ENCODE measurements at places on chromosomes 6 and 20.

DNA sequence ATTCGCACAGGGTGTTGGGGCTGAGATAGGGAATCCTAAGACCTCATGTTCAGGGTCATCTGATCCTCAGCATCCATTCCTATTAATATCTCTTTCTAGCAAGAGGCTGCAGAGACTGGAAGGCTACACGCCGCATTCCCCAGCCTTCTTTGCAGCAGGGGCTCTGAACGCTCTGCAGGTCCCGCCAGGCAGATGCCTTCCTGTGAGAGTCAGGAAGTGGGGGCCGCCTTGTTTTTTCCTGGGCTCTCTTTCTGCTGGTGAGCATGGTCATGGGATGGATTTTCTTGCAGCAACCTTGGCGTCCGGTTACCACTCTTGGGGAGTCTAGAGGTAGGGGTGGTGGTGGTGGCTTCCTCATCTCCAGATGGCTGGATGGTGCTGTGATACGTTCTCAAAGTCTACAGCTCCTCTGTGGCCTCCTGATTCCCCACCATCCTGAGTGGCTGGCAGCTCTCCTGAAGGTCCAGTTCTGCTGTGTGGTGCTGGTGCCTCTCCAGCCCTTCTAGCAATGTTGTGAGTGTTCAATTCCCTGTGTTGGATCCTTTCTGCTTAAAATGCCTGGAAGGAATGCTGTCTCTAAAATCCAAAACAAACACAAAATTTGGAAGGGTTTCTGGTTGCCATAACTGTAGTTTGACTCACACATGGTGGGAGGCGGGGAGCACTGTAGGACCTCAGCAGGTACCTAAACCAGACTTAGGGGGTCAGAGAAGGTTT lies 111.9 kb downstream of the CEBPB start:
- DNase-seq, result no peak

GRCh38 chr20:23367770-23368169 lies 5.8 kb downstream of the GZF1 start:
- no peak for DNase-seq

DNA sequence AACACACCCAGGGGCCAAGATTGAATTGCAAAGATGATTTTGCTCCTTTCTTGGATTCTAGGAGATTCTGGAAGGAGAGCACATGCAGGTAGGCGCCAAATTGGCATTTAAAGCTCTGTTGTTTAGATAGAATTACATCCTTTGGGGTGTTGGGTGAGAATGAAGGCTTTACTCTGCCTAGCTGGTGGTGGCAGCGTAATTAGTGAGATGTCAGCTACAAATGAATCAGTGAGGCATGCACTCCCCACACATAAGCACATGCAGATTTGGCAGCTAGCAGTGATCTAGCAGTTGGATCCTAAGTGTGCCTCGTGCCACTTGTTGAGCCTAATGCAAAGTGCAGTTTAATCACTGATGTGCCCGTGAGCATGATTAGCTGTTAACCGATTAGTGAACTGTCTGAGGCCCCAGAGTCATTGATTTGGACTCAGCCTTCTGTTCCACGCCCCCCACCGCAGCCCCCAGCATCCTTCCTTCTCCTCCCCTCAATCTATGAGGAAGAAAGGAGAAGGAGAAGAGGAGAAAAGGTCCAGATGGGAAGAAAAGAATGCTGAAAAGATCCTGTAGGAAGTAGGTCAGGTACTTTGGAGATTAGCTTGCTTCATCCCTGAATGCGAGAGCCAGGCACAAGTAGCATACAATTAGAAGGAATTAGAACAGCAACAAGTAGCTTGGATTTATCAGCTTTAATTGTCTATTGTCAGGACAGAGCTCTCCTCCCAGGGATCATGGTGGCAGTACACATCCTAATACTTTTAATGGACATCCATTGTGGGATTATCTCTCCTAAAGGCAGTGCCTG lies 6.0 kb upstream of the PRDM1 start:
- no peak for DNase-seq

DNA sequence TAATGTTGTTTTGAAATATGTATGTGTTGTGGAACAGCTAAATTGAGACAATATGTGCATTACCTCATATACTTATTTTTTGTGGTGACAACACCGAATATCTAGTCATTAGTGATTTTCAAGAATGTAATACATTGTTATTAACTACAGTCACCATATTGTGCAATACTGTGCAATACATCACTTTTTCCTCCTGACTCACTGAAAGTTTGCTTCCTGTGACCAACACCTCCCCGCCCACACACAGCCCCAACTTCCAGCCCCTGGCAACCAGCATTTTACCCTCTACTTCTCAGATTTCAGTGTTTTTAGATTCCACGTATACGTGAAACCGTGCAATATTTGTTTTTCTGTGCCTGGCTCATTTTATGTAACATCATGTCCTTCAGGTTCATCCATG lies 627.9 kb downstream of the PRKN start:
- no peak for DNase-seq

- DNase-seq, result no peak
Observed at GRCh38 chr6:143339223-143339622, 111.3 kb downstream of the ADAT2 start.

DNA sequence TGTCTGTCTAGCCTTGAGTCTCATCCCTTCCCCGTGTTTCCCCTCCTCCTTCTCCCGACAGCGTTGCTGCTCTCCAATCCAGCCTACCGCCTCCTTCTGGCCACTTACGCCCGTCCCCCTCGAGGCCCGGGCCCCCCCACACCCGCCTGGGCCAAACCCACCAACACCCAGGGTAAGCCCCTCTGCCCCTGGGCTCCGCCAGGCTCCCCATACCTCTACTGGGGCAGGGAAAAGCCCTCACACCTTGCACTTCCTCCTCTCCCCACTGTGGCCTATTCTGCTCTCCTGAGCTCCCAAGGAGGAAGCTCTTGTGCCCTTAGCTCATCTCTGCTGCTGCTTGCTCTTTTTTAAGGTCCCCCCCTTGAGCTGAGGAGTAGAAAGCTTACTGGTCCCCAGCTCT lies 11.0 kb downstream of the DDR1 start:
- no peak for DNase-seq

DNA sequence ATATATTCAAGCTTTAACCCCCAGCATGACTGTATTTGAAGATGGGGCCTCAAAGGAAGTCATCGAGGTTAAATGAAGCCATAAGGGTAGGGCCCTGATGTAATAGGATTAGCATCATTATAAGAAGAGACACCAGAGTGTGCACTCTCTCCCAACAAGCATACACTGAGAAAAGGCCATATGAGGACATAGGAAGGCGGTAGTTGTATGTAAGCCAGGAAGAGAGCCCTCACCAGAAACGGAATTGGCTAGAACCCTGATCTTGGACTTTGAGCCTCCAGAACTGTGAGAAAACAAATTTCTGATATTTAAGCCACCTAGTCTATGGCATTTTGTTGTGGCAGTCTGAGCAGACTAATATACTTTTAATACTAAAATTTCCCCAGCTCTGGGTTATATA lies 150.1 kb upstream of the STXBP5 start:
- DNase-seq, result no peak

DNA sequence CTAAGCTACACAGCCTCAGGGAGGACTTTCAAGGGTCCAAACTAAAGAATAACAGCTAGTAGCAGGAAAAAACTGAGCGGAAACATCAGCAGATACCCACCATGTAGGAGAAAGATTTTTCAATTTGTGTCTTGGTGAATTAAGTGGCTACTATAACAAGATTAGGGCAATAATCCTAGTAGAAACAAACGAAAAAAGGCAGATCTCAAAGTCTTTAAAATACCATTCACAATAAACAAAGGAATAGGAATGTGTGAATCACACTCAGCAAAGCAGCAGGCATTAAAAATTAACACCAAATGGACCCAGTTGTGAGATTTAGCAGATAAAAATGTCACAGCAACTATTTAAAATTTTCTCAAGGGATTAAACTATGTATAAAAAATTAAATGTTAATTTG lies 761.2 kb downstream of the TENT5A start:
- no peak for DNase-seq

- DNase-seq, result no peak
Observed at GRCh38 chr6:110596354-110596753, 119.9 kb upstream of the SLC22A16 start.

DNA sequence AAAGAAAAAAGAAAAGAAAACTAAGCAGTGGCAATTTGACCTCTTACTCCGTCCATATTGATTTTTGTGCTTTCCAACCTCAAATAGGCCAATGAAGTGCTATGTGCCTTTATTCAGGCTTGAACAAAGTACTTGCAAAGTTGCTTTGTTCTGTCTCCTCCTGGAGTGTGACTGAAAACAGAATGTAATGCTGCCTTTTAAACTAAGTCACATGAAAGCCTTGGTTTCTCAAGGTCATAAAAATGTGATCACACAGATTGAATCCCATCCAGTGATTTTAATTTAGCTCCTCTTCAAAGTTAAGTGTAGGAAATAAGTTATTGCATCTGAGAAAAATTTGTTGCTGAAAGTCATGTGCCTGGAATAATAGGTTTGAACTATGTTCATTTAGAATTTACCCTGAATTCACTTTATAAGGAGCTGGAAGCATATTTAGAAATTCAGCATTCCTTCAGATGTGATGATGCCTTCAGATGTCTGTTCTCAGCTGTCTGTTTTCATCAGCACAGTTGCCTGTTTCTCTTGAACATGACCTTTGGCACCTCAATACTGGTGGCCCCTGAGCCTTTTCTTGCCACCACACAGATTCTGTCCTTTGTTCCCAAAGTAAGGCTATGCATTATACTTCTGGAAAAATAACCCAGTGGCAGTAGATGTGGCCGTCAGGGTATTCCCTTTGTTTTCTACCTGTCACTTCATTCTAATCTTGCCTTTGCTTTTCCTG lies 48.8 kb downstream of the KIZ start:
- DNase-seq, result no peak

DNA sequence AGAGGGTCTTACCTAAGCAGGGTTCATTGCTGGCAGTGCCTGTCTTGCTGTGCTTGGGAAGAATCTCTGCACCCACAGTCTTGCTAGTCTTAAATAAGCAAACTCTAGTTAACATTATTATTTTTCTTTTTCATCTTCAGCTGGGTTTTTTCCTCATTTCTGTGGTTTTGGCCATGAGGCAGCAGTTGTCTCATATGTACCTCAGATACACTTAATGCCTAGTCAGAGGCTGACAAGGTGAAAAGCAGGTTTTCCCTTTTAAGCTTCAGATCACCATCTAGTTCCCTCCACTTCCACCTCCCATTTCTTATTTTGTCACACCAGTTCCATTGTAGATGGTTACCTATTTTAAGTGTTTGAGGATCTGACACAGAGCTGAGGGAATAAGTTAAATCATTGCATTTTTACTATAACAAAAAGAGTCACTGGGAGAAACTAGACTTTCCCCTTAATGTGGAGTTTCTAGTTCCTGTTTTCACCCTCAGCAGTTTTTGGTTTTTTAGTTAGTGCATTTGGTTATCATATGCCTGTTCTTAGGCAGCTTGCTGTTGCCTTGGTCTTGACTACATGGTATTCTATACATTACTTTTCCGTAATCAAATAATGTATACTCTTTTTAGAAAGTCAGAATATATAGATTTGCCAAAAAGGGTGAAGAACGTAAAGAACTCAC lies 46.0 kb downstream of the AFDN start:
- no peak for DNase-seq

DNA sequence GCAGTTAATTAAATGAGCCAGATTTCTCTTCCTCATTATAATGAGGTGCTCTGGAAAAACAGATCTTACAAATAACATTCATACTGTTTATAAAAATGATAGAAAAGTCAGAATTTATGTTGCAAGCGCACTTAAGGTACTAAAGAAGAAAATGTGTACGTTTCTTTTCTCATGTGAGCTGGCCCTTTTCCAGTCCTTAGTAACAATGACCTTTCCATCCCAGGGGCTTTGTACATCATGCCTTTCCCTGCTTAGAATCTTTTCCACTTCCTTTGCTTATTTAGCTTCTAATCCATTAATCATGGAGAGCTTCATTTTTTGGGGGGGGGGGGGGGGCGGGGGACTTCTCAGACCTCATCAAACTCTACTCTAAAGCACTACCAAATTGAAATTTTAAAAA lies 4.8 kb downstream of the FBXO5 start:
- no peak for DNase-seq

GRCh38 chr6:157644043-157644810 lies 178.8 kb upstream of the SNX9 start:
- peak; percentile 50 for DNase-seq

DNA sequence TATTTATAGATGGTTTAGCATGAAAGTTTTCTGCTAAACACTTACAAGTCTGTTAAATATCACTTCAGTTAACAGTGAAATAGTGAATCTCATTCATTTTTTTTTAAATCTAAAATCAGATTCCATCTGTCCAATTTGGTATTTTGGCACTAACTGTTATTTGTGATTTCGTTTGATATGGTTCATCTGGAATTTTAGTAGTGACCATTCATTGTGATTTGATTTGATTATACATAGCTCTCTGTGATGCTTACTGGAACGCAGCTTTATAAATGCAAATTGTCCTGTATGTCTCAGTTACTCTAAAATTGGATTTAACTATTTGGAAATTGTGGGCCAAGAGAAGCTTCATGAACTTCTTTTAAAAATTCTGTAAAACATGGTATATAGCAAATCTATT lies 571.5 kb downstream of the EYS start:
- no peak for DNase-seq

- DNase-seq, result no peak
Observed at GRCh38 chr6:161115468-161115867, 123.9 kb downstream of the MAP3K4 start.

- DNase-seq, result peak; percentile 35
Observed at GRCh38 chr20:1323830-1324597, 4.9 kb downstream of the SDCBP2 start.

GRCh38 chr6:134447423-134447822 lies 129.5 kb upstream of the SGK1 start:
- peak; percentile 29 for DNase-seq

DNA sequence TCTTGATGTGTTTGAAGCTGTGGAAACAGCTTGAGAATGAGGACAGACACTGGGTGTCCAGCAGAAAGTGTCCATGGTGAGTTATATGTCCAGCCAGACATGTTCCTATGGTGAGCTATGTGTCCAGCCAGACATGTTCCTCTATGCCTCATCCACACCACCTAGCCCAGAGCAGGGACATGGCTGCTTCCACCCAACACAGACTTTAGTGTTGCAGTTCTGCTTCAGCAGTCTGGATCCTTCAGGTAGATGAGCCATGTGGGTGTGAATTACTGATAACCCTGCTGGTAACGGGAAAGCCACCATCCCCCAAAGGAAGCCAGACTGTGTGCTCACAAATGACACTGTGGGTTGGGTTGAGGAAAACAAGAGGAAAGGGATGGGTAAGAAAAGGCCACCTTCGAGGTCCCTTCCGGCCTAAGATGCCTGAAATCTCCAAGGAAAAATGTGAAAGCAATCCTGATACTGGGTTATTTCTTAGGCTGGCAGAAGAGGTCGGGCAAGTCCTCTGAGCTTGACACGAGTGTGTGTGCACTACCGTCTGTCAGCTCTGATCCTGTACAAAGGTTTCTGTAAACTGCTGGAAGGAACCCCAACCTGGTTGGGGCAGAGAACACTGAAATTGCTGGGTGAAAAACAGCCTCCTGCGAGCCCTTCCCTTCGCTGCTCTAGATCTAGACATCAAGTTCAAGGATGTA lies 77.8 kb downstream of the NINL start:
- DNase-seq, result no peak

All from lung microvascular endothelial cell (primary cell).